ENCODE measurements at places on chromosomes 2 and 18. TPM values are rescaled to one million over a fixed set of nuclear protein-coding genes. Genes with fewer than 3 reads are reported as not detected.

DNA sequence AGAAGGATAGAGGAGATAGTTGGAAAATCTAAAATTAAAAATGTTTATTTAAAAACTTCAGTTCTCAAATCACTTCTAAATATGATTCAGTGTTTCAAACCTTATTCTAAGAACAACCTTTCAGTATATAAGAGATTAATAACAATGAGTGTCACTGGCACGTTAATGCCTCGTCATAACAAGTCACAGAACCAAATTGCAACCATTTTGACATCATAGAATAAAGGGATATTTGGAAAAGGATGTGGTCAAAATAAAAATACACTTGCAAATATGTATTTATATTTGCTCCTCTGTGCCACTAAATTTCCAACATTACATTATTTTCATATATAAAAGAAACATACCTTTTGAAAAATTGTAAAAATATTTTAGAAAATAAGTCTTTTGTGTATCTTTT, 1090.6 kb downstream of the SUCLG1 start:
- DNase-seq: no peak

Gene POTEI
- polyA plus RNA-seq: 0.06 TPM

Gene ITGA4
- polyA plus RNA-seq: 19.5 TPM

- no peak for DNase-seq
These were observed 282.5 kb upstream of the CWC22 start for GRCh38 chr2:180289627-180290026.

- DNase-seq: peak; percentile 3
These were observed 129.8 kb upstream of the FSIP2 start for GRCh38 chr2:185608799-185609198.

GRCh38 chr2:237097911-237098702, 12.4 kb downstream of the COPS8 start:
- no peak for DNase-seq

Data from muscle of arm (tissue), 14 donors.